NCI-H2081 (cell line): ENCODE measurements at places on chromosomes 1 and 21.

- no peak for DNase-seq
These were observed 5.8 kb upstream of the LORICRIN start for GRCh38 chr1:153253693-153254092.

- DNase-seq: no peak
These were observed 886.2 kb downstream of the LTN1 start for GRCh38 chr21:28106370-28106890.

- DNase-seq: no peak
These were observed 84.7 kb downstream of the LRRC53 start for GRCh38 chr1:74427681-74428080.

DNA sequence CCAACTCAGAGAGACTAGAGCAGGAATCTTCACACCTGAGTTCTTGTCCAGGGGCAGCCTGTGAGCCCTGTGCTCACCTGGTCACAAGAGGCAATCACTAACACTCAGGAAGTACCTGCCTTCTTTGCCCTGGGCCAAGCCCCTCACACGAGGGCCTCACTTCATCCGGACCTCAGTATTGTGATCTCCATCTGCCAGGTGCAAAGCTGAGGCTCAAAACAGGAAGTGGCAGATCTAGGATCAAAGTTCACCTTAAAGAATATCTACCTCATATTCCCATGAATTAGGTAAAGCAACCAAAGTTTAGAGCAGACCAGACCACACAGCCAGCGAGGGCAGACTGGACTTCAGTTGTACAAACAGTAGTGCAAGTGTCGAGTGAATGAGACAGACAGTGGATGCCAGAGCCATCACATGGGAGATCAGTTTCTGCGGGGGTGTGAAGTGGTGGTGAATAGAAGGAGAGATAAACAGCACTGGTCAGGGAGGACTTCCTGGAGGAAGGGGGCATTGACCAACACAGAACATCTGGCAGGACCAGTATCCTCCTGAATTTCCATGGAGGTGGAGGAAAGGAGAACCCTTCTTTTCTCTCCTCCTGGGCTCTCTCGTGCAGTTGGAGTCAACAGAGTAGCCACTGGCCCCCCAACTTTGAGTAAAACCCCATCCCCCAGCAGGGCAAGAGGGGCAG lies 116.6 kb upstream of the ZBTB40 start:
- no peak for DNase-seq

- DNase-seq: no peak
These were observed 3.7 kb downstream of the AURKAIP1 start for GRCh38 chr1:1371364-1371745.

DNA sequence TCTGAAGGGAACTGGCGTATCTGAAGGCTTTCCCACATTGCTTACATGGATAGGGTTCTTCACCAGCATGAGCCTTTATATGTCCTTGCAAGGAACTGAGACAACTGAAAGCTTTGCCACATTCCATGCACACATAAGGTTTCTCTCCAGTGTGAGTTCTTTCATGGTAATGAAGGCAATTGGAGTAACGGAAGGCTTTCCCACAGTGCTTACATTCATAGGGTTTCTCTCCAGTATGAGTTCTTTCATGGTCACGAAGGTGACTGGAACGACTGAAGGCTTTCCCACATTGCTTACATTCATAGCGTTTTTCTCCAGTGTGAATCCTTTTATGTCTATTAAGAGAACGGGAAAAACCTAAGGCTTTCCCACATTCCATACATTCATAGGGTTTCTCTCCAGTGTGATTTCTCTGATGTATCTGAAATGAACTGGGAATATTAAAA lies 15.0 kb downstream of the ZNF124 start:
- DNase-seq: no peak

- peak; percentile 91 for DNase-seq
These were observed 676 bp upstream of the PIAS3 start for GRCh38 chr1:145859491-145860023.

GRCh38 chr21:45801129-45801964 lies 157.8 kb downstream of the PCBP3 start:
- no peak for DNase-seq

DNA sequence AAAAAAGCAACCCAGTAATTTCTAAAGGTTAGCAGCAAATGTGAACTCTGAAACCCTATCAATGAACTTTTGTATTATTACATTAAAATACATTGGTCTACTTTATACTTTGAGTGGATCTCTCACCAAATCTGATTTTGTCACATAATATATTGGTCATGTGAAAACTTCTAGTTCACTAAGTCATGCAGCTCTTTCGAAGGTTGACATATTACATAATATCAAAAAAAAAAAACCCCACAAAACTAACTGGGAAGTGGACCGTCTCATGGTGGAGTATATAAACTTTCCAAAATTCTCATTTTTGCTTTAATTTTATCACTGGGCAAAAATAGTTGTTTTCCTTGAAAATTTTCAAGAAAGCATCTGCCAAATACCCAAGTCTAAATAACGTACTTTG lies 50.4 kb downstream of the GATAD2B start:
- DNase-seq: no peak
